ENCODE measurements at places on chromosomes 2 and 18.

GRCh38 chr2:150916467-150917396 is 344.9 kb downstream of the RBM43 start:
- DNase-seq = no peak

DNA sequence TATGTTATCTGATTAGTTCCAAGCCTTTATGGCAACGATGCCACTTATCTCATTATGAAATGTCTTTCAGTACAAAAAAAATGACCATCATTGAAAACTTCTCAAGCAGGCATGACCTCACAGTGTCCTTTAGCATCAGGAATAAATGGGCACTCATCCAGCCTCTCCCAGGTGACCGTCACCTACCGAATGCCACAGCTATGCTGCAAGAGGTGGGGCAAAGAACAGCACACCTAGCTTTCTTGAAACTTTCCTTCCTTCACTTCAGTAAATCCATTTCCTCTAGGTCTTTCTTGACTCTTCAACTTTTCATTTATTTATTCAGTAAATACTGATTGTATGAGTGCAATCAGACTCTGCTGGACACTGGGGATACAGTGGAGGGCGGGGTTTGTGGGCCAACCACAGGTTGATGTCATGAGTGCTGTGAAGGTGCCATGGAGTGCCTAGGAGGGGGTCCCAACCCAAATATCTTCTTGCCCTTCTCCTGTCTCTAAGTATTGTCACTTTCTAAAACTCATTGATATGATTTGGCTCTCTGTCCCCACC is 54.3 kb upstream of the HK2 start:
- DNase-seq = no peak

DNA sequence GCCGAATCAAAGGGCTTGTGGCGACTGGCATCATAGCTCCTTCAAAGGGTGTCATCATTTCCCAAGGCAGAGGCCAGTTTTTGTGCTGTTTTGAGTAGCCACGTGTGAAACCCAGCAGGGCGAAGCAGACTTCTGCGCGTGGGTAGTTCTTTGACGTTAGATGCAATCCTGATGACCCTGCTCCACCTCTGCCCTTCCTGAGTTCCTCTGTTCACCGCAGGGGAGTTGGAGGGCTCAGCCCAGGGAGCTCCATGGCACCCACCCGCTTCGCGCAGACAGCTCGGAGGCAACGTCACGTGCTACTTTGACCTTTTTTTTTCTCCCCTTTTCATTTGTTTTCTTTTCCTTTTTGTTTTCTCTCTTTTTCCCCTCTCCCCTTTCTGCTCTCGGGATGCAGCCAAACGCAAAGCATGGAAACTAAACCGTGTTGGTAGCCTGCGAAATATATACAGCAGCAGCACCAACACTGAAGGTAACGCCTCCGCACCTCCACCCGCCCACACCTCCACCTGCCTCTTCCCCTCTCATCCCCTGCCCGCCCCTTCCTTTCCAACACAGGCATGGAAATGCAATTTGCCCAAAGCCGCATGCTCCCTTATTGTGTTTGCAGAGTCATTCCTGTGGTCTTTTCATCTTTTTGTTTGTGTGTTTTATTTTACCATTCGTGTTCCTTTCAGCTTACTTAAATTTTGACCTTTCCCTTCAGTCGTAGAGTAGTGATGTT is 153.6 kb downstream of the GBX2 start:
- no peak for DNase-seq

DNA sequence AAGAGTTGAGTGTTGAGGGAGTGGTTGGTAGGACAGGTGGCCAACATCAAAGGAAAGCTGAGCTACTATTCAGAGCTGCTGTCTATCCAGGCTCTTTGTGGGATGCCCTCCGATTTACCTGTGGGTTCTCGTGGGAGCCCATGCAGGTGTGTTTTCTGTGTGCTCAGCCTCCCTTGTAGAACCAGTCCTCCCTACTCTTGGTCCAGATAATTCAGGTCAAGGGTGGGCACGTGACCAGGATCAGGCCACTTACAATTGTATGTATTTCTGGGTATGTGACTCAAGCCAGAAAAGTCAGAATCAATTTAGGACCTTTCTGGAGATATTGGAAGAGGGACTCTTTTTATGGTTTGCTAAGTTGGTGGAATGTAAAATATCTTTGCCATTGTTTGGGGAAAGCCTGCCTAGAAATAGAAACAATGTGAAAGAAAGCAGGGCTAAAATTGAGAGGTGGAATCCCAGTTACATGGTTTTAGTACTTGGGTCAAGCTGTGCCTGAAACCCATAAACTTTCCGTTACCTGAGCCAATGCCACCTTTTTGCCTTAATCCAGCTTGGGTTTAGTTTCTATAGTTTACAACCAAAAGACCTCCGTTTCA is 93.2 kb downstream of the PDCL3 start:
- no peak for DNase-seq

DNA sequence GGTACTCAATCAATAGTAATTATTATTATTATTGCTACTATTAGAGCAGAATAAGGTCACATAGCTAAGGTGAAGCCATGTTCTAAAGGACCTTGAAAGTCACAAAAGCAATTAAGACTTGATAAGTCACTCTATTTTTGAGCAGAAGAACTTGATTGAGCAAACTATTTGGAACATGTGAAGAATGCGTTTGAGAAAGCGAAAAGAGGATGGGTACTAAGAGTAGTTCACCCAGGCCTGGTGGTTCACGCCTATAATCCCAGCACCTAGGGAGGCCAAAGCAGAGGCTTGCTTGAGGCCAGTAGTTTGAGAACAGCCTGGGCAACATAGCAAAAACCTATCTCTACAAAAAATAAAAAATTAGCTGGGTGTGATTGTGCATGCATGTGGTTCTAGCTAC is 7.2 kb upstream of the RTN4 start:
- no peak for DNase-seq

DNA sequence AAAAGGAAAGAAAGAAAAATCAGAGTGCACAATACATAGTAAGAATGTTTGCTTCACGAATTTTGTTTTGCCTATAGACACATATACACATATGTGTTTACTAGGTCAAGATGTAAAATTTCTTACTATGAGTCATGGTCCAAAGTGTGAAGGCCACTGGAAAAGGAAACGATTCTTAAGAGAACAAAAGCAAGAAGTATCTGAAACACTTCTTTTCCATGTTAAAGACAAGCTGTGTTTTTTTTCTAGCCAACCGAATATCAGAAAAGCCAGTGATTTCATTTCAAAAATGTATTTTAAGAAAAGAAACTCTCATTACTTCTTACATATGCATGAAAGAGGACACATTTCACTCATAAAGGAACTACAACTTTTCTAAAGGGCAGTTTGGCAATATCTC is 24.9 kb downstream of the PECR start:
- no peak for DNase-seq

DNA sequence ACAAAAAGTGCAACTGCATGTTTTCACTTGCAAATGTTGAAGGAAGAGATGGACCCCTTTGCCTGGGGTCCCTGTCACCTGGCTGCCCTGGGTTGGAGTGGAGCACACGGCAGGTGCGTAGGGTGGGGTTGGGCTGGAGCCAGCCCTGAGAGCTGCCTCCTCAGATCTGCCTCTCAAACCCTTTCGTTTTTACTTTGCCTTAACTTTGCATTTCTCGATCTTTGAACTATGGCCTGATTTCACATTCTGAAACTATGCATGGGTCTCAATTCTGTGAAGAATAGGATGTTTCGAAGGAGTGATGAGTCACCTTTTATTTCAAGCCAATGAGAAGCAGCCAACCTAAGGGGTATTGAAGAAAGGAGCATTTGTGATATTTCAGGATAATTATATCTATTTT is 132.8 kb downstream of the ACOXL start:
- no peak for DNase-seq

GRCh38 chr2:201996006-201996405 is 37.6 kb upstream of the FZD7 start:
- no peak for DNase-seq

- no peak for DNase-seq
These were observed 5.4 kb downstream of the B3GNT2 start for GRCh38 chr2:62201307-62201706.

- no peak for DNase-seq
These were observed 194.8 kb downstream of the TPGS2 start for GRCh38 chr18:36633961-36634412.

Data from stimulated activated CD4-positive, alpha-beta T cell treated with anti-CD3 and anti-CD28 coated beads, Interleukin-12 subunit alpha, Interleukin-12 subunit beta, amount 100 ng/mL, for 24 hours (primary cell).